ENCODE measurements at places on chromosomes 13 and 19.

DNA sequence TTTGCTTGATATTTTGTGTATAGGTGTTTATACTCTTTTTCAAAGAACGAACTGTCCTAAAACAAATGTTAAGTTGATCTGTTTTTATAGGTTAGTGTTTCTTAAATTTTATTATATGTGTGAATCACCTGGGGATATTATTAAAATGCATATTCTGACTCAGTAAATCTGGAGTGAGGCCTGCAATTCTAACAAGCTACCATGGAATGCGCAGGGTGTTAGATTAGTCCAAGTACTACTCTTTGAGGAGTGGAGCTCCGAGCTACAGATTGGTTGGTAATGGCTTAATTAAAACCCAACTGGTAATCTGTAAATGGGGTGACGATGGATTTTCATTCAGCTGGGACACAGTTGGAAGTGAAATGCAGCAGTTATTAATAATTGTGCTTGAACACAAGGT, 214.1 kb upstream of the UFM1 start:
- DNase-seq, result no peak

- DNase-seq, result no peak
Measured at GRCh38 chr13:39963612-39964011, 308.1 kb downstream of the COG6 start.

GRCh38 chr19:45879055-45879454, 6.9 kb downstream of the IRF2BP1 start:
- DNase-seq, result no peak

- no peak for DNase-seq
Measured at GRCh38 chr19:38417544-38418506, 8.2 kb downstream of the RASGRP4 start.

DNA sequence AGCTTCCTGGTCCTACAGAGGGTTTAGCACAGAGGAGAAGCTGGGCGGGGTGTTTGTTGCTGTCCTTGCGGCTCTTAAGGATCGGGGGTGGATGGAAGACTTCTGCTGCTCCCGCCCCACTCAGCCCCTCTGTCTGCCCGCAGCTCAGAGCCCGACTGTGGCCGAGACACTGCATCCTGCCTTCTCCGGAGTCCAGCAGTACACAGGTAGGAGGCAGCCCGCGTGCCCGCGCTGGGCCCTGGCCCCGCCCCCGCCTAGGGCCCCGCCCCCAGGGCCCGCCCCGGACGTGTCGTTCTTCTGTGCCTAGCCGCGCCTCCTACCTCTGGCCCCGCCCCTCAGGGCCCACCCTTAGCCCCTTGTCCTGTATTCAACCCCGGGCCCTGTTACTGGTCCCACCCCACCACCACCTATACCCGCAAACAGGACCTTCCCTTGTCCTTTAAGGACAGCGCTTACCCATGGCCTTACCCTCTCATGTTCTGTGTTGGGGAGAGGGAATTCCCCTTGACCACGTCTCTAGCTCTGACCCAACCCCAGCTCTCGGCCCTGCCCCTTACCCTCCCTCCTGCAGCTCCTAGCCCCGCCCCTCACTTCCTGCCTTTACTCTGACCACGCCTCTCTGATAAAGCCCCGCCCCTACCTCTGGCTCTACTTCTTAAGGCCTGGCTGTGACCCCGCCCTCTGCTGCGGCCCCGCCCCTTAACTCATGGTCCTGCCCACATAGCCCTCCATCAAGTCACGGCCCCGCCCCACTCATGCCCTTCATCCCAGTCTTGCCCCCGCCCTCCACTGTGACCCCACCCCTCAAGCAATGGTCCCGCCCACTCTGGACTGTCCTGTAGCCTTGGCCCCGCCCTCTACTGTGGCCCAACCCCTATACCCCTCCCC, 60.5 kb downstream of the CELF5 start:
- DNase-seq, result peak; percentile 71
